PC-3 (cell line): ENCODE measurements at places on chromosomes 6 and 20.

GRCh38 chr6:313917-314316 is 21.6 kb downstream of the DUSP22 start:
- DNase-seq = no peak

- DNase-seq = no peak
Measured at GRCh38 chr20:22789676-22790075, 205.3 kb upstream of the FOXA2 start.

DNA sequence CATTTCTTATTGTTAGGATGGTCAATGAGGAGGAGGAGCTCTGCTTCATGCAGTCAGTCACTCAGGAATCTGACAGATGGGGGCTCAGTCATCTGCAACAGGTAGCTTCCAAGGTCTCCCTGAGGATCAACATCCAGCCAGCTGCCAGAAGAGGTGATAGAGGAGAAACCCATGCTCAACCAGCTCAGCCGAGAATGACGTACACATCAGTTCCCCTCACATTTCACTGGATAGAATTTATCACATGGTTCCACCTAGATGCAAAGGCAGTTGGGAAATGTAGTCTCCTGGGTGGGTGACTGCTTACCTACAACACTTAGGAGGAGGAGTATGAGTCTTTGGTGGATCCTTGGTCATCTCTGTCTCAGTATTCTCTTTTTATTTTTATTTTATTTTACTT is 144.5 kb downstream of the CEBPB start:
- peak; percentile 57 for DNase-seq

DNA sequence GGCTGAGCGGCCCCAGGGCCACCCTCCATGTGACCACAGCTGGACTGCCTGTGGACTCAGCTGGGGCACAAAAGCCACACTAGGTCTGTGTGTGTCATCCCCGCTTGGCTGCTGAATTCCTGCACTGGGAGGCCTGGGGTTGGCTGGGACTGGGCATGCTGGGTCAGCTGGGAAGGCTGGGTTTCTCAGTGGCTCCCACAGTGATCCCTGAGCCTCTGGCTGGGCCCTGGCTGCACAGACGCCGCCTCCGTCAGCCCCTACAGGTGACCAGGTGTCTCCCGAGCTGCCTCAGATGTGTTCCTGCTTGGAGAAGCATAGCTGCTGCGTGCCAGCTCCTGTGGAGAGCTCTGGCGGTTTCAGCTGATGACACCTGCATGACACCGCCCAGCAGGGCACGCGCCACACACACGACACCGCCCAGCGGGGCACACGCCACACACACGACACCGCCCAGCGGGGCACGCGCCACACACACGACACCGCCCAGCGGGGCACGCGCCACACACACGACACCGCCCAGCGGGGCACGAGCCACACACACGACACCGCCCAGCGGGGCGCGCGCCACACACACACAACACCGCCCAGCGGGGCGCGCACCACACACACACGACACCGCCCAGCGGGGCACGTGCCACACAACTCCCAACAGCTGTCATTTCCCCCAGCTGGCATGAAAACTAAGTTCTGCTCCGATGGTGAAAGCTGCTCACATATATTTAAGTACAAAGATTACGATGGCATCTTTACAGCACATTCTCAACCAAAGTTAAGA is 88.8 kb downstream of the TAF4 start:
- no peak for DNase-seq

- DNase-seq = no peak
Measured at GRCh38 chr6:135191508-135192255, 10.6 kb downstream of the MYB start.

GRCh38 chr6:2554651-2555260 is 196.0 kb downstream of the MYLK4 start:
- DNase-seq = peak; percentile 73

DNA sequence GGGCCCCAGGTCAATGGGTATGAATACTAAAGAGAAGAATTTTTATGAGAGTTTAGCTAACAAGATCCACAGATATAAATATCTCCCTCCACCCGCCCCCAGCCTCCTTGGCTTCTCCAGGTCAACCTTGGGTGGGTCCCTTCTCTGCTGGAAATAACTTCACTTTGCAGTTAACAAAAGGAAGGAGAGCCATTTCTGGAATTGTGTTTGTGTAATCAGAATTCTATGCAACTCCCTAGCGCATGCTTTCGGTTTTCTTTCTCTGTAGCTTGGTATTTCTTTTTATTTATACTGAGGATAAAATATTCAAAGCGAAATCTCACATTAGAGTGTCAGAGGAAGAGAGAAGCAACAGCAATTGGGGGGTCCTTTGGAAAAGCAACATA is 27.1 kb downstream of the RIPOR2 start:
- DNase-seq = peak; percentile 66

DNA sequence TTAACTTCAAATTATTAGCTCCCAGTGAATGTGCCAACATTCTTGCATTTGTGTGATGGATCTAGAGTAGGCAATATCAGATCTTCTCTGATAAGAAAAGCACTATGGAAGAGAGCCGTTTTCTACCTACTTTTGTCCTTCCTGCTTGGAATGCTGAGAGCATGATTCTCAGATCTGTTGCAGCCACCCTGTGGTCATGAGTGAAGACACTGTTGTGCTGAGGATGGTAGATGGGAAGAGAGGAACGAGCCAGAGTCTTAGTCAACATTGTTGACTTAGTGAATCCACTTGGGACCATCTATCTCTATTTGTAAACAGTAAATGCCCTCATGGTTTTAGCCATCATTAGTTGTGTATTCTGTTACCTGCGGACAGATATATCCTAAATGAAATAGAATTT is 202.6 kb downstream of the CD109 start:
- DNase-seq = peak; percentile 43

GRCh38 chr20:44916586-44916985 is 6.7 kb downstream of the PABPC1L start:
- DNase-seq = no peak

DNA sequence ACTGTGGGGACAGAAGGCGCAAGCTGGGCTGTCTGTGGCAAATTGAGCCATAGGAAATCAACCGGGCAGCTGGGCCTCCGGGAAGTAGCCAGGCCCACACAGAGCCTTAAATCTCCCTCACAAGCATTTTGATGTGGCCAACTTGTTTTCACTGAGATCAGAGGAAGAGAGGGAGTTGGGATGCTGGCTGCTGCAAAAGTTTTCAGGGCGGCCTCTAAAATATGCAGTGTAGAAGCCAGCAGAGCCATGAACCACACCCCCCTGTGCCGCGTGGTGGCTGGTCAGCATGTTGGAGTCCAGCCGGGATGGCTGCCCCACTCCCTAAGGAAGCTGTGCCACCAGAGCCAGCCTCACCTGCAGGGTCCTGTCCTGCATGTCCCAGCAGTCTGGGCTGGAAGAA is 167.4 kb downstream of the CDC5L start:
- no peak for DNase-seq

DNA sequence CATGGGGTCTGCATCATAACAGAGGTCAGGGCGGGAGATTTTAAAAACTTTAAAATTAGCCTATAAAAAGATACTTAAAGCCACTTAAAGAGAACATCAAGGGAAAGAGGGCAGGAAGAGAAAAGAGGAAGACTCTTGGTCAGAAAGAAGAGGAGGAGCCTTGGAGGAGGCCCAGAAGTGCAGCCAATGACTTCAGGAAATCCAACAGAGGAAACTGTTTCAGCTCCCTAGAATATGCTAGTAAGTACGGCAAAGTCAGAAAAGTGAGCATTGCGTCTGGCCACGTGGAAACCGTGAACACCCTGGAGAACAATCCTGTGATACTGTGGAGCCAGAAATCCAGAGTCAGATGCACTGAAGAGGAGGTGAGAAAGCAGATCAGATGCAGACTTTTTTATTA is 22.5 kb upstream of the NHSL1 start:
- DNase-seq = no peak

DNA sequence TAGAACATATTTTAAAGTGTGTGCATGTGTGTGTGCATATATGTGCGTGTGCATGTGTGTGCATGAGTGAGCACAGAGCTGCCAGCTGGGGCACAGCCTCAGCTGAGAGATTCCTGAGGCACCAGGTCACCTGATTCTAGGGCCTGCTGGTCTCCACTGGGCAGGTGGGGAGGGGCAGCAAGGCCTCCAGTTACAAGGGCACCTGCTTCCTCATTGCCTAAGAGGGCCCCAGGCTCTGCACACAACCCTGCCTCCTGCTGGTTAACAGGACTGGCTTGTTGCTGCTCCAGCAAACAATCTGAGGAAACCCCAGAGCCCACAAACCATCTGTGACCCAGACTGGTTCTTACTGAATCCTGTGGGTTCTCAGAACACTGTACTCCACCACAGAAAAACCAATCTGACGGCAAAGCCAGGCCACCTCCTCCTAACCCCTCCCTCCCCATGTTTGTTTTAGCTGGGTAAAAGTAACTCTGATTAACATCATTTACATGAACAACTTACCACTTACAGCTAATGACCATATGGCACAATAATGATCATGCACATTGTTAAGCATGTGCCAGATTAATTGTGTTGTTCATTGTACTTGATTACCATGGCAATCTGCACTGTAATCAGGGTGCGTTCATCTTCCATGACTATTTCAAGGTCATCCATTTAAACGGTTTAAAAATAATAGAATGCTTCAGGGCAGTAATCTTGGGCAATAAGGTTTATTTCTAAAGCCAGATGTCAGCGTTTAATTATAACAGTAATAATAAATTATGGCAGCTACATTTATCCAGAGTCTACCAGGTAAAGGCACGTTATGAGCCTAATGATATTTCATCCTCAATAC is 23.1 kb upstream of the UBE2J1 start:
- DNase-seq = peak; percentile 50

DNA sequence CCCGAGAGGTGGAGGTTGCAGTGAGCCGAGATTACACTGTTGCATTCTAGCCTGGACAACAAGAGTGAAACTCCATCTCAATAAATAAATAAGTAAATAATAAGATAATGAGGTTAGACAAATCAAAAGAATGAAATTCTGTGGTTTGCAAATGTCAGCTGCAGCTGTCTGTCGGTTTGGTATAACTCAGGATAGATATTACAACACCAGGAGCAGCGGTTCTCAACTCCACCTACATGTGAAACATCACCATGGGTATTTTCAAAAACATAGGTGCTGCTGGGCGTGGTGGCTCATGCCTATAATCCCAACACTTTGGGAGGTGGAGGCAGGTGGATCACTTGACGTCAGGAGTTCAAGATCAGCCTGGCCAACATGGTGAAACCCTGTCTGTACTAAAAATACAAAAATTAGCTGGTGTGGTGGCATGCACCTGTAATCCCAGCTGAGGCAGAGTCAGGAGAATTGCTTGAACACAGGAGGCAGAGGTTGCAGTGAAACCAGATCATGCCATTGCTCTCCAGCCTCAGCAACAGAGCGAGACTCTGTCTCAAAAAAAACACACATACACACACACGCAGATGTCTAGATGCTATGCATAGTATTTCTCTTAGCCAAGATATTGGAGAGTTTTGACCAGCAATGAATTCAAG is 126.1 kb upstream of the LAMP5 start:
- DNase-seq = no peak

- DNase-seq = no peak
Measured at GRCh38 chr6:55108134-55109130, 65.9 kb upstream of the HCRTR2 start.

DNA sequence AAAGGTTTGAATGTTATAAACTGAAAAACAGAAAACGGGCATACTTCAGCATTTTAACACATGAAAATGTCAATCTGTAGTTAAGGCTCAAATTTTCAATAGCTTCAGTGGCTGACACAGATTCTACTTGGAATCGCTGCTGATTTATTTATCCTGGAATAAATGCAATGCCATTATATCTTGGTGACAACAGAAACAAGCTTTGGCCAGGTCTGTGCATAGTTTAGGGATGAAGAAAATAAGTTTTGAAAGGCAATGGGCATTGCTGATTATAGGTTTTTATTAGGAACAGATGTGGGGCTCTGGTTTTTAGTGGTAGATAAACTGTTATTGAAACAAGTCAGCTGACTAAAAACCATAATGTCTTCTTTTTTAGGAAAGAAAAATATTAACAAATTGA is 96.8 kb upstream of the SOX4 start:
- DNase-seq = no peak

GRCh38 chr6:161168281-161168891 is 105.5 kb downstream of the AGPAT4 start:
- peak; percentile 96 for DNase-seq

DNA sequence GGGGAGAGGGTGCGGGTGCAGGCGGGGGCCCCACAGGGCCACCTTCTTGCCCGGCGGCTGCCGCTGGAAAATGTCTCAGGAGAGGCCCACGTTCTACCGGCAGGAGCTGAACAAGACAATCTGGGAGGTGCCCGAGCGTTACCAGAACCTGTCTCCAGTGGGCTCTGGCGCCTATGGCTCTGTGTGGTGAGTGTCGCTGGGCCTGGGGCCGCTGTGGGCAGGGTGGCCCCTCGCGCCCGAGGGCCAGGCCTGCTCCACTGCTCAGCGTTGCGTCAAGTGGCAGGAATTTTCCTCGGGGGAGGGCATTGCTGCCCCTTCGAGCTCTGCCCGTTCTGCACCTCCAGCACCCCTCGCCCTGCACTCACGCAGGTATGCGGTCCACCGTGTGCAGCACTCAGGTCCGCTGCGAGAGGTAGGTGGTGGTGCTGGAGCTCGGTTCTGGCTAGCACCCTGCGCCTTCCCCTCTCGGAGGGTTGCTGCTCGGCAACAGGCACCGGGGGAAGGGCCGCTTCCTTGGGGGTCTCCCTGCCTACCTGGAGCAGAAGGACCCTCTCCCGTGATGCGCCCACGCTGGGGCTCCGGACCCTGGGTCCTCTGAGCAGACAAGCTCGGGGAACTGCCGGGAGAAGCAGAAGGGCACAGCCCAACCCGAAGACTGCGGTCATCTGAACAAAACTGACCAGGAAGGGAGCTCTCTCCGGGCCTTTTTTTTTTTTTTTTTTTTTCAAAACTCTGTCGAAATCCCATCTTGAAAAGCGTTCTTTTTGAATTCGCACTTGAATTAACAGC is 674 bp downstream of the MAPK14 start:
- DNase-seq = peak; percentile 26

- peak; percentile 37 for DNase-seq
Measured at GRCh38 chr20:52031563-52032303, 159.8 kb downstream of the ZFP64 start.

DNA sequence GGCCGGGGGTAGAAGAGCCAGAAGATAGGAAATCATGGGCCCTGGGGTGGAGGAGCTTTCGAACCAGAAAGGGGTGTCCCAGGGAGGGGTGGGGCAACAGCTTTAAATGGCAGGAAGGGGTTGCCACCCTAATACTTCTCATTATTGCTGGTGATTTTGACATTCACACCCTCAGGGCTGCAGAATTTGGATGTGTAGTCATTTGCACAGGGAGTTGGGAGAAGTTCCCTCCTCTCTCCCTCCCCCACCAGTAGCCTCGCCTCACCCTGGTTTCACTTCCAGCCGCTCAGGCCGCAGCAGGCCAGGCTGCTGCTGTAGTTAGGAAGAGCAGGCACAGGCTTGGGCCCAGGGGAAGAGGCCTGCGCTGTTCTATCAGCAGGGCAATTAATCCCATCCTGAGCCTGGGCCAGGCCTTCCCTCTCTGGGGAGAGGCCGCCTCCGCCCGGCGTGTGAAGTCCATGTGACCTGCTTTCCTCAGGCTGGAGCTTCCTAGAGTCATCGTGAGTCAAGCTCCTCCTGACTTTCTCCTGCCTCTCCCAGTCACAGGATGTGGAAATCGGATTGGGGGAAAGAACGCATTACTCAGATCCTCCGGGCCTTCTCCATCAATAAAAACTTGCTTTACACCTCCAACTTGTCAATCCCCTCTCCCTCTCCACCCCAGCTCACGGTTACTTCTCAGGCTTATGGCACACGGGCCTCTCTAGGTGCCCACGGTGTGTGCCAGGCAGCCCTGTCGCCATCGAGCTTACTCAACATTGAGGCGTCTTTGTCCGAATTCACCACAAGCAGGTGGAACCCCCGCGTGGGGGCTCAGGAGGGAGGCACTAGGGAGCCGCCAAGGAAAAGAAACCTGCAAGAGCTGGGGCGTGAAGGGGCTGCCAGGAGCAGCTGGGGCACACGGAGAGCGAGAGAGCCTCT is 7.8 kb downstream of the ADTRP start:
- peak; percentile 98 for DNase-seq
